ENCODE measurements at places on chromosomes 2 and 18.

GRCh38 chr2:25314514-25315315, 27.0 kb downstream of the DNMT3A start:
- DNase-seq: no peak

DNA sequence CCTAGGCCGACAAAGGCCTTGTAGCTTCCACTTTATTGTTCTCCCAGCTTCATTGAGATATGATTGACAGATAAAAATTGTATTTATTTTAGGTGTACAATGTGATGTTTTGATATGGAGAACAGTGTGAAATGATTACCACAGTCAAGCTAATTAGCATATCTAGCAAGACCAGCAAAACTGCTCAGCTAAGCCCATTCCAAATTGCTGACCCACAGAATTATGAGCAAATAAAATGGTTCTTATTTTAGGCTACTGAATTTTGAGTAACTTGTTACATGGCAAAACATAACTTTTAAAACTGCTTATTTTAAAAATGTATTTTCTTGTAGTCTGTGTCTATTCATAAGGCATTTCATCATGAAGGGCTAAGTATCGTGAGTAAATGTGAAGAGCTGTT, 8.6 kb upstream of the SELENOI start:
- DNase-seq: no peak

- DNase-seq: no peak
Observed at GRCh38 chr2:107569496-107569895, 257.2 kb upstream of the RGPD4 start.

- DNase-seq: no peak
Observed at GRCh38 chr18:58401191-58401590, 227.7 kb downstream of the ALPK2 start.

- DNase-seq: no peak
Observed at GRCh38 chr2:46386763-46387162, 89.6 kb downstream of the EPAS1 start.
